ENCODE measurements at places on chromosomes 1 and 21. TPM values are rescaled to one million over a fixed set of nuclear protein-coding genes. Genes with fewer than 3 reads are reported as not detected.

EDN2 gene
- total RNA-seq = 49.1 TPM

FCRL4 gene
- total RNA-seq = not detected

SLC1A7 gene
- 9.4 TPM for total RNA-seq

C1QTNF12 gene
- not detected for total RNA-seq

ZBTB8A gene
- 4.6 TPM for total RNA-seq

LDLRAD2 gene
- 0.38 TPM for total RNA-seq

SERPINC1 gene
- not detected for total RNA-seq

FCRL5 gene
- 1.2 TPM for total RNA-seq

HUNK gene
- total RNA-seq = 7.0 TPM

CRYZ gene
- 41.2 TPM for total RNA-seq

CCDC27 gene
- not detected for total RNA-seq

PRMT6 gene
- total RNA-seq = 19.8 TPM

RHCE gene
- total RNA-seq = 0.70 TPM

OPRD1 gene
- not detected for total RNA-seq

AUNIP gene
- total RNA-seq = not detected

F5 gene
- 0.80 TPM for total RNA-seq

- H3K27ac ChIP-seq = no peak overlapping the region
- H3K4me3 ChIP-seq = no peak overlapping the region
- H3K27me3 ChIP-seq = no peaks in the 10 kb centered on the region
- no peak for DNase-seq
Observed at GRCh38 chr1:41776891-41777441, 141.8 kb downstream of the HIVEP3 start.

DNA sequence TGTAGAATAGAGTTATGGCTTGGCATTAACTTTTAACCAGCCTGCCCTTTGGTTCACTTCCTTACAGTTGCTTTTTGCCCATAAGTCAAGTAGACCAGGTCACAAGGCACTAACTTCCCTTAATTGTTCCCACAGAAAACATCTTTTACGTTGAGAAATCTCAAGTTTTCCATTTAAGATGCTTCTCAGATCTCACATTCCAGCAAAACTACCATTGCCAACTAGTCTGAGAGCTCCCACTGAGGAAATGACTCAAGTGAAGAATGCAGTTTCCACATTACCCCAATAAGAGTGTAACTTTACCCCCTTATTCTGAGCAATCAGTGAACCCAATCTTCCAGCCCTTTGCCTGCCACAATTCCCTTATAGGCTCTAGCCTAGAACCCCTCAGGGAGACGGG is 502.2 kb upstream of the OLFM3 start:
- no peak overlapping the region for H3K4me3 ChIP-seq
- no peaks in the 10 kb centered on the region for H3K36me3 ChIP-seq
- no peak for DNase-seq
- no peaks in the 10 kb centered on the region for H3K27me3 ChIP-seq

DNA sequence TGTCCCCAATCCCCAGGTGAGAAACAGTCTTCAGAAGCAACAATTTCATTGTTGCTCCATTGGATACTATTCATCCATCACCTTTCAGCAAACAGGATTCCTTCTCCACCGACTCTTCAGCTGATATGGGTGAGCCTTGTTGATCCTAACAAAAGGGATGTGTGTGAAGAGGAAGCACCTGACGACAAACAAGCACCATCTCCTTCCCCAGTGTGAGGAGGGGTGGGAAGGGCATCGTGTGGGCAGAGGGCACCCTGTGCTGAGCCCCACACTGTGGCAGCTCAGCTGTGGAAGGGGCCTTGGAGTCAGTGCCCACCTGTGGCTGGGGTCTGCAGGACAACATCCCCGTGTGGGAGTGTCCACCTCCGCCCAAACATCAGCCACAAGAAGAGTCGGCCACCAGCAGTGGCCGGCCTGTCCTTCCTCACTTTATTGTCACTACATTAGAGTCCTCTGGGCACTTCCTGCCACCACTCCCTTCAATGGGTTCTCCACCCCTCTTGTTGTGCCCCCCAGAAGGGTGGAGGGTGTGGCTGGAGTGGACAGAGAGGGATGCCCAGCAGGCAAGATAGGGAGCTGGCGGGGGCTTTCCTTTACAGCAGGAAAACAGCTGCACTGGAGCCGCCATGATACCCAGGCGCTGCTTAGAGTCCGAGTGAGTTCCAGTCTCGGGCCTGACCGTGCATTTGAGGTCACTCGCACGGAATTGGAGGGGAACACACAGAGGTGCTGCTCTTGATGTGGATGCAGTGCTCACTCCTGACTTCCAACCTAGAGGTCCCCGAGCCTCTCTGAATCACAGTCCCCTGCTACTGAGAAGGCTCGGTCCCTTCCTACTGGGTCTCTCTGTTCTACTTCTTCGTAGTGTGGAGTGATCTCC is 40.9 kb downstream of the VPS26C start:
- H3K36me3 ChIP-seq = no peaks in the 10 kb centered on the region
- H3K27me3 ChIP-seq = no peaks in the 10 kb centered on the region
- no peak overlapping the region for H3K4me3 ChIP-seq

- no peaks in the 10 kb centered on the region for H3K4me1 ChIP-seq
- no peak overlapping the region for H3K27ac ChIP-seq
- no peak overlapping the region for H3K4me3 ChIP-seq
- no peak for DNase-seq
- H3K36me3 ChIP-seq = peaks cover 7% of the 10 kb centered on the region
- H3K27me3 ChIP-seq = no peaks in the 10 kb centered on the region
Observed at GRCh38 chr21:15825700-15826099, 95.9 kb downstream of the USP25 start.

GRCh38 chr1:207243442-207244408 is 77.8 kb upstream of the CD55 start:
- H3K27me3 ChIP-seq = no peaks in the 10 kb centered on the region
- no peak overlapping the region for H3K4me3 ChIP-seq

DNA sequence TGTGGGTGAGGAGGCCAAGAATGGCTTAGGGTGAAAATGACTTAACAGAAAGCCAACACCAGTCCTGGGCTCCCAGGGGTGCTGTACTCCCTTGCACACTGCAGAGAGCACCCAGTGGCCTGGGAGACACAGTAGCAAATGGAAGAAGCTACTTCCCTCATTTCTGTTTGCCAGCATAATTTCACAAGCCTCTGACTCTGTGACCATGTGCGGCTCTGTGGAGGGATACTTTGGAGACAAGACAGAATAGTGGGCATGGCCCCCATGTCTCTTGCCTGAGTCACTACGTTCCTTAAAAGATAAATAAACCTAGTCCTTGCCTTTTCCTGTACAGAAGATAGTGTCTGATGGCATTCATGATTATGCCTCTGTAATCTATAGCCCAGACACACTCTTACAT is 38.1 kb downstream of the TRIM62 start:
- H3K4me3 ChIP-seq = no peak overlapping the region
- H3K36me3 ChIP-seq = no peaks in the 10 kb centered on the region
- no peaks in the 10 kb centered on the region for H3K27me3 ChIP-seq
- H3K27ac ChIP-seq = no peak overlapping the region

GRCh38 chr1:31306278-31306677 is 9.4 kb downstream of the ZCCHC17 start:
- no peak for DNase-seq
- no peak overlapping the region for H3K4me3 ChIP-seq
- H3K36me3 ChIP-seq = no peaks in the 10 kb centered on the region
- H3K27ac ChIP-seq = no peak overlapping the region
- H3K27me3 ChIP-seq = no peaks in the 10 kb centered on the region
- no peaks in the 10 kb centered on the region for H3K4me1 ChIP-seq

GRCh38 chr1:198082576-198082975 is 74.2 kb upstream of the NEK7 start:
- no peaks in the 10 kb centered on the region for H3K4me1 ChIP-seq
- no peak for DNase-seq
- H3K36me3 ChIP-seq = no peaks in the 10 kb centered on the region
- no peak overlapping the region for H3K27ac ChIP-seq
- no peak overlapping the region for H3K4me3 ChIP-seq

DNA sequence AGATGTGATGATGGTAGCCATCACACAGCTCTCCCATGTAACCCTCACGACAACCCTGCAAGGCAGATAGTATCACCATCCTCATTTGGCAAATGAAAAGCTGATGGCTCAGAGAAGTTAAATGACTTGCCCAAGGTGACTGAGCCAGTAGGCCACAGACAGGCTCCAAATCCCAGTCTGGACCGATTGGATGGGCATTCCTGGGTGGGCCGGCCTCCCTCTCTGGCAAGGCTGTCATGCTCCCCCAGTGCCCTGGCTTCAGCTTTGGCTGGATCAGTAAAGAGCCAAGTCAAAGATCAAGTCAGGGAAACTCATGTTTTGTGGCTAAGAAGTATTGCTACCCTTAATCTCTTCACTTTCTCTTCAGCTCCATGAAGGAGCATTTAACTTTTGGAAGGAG is 41.2 kb downstream of the CDCP2 start:
- no peaks in the 10 kb centered on the region for H3K36me3 ChIP-seq
- no peak overlapping the region for H3K4me3 ChIP-seq
- H3K27me3 ChIP-seq = no peaks in the 10 kb centered on the region
- no peak for DNase-seq

GRCh38 chr1:174445817-174446216 is 1.9 kb upstream of the GPR52 start:
- no peak for DNase-seq
- no peaks in the 10 kb centered on the region for H3K27me3 ChIP-seq
- H3K4me1 ChIP-seq = no peaks in the 10 kb centered on the region
- no peak overlapping the region for H3K4me3 ChIP-seq

DNA sequence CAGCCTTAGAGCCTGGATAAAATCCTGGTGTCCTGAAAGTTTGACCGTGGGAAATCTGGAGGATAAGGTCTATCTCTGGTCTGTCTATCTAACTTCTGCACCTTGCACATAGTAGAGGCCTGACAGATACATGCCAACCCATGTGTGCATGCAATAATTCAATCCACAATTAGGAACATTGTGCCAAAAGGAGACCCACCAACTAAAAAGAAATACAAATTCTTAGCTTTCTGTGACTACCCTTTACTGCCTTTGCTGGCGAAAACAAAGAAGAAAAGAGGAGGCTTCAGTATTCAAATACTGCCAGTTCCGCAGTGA is 381 bp upstream of the KLHL20 start:
- DNase-seq = no peak
- peak overlapping the region; percentile 53 for H3K4me3 ChIP-seq
- H3K27me3 ChIP-seq = no peaks in the 10 kb centered on the region
- no peaks in the 10 kb centered on the region for H3K4me1 ChIP-seq
- no peaks in the 10 kb centered on the region for H3K36me3 ChIP-seq

GRCh38 chr1:109819906-109820305 is 56.2 kb upstream of the EPS8L3 start:
- no peaks in the 10 kb centered on the region for H3K36me3 ChIP-seq
- no peak overlapping the region for H3K4me3 ChIP-seq
- no peak for DNase-seq
- H3K4me1 ChIP-seq = no peaks in the 10 kb centered on the region

DNA sequence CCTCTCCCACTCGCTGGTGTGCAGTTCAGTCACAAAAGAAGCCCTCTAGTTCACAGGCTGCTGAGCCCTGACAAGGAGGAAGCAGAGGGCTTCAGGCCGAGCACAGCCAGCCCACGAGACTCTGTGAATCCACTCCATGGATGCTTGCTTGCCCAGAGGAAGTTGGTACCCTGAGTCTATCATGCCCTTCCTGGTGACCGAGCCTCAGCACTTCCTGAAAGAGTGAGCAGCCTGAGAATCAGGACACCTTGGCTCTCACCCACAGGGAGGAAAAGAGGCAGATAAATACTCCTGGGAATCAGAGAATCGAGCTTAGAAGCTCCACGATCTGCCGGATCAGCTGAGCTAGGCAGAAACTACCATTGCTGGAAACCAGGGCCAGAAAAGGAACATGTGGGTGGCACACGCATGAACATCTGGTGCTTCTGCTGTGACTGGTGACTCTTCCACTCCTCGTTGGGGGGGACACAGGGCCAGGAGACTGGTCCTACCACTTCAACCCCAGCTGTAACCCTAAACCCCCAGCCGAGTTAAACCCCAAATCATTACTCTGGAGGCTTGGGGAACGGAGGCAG is 376.3 kb upstream of the CAMK1G start:
- no peak for DNase-seq
- H3K27ac ChIP-seq = no peak overlapping the region
- H3K4me3 ChIP-seq = peak overlapping the region; percentile 36
- no peaks in the 10 kb centered on the region for H3K36me3 ChIP-seq
- H3K27me3 ChIP-seq = no peaks in the 10 kb centered on the region

DNA sequence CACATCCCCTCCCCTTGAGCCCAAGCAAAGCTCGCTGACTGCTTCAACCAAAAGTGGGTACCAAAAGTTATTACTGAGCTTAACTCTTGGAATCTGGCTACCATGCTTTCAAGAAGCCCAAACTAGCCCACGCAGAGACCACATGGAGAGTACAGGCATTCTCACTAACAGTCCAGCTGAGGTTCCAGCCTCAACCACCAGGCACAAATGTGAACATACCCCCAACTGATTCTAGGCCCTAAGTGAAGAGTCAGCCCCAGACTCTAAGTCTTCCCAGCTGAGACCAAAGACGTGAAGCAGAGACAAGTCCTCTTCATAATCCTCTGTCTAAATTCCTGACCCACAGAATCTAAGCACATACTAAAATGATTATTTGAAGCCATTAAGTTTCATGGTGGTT is 36.8 kb downstream of the EVI5 start:
- no peak for DNase-seq
- no peak overlapping the region for H3K27ac ChIP-seq
- no peaks in the 10 kb centered on the region for H3K36me3 ChIP-seq
- no peaks in the 10 kb centered on the region for H3K4me1 ChIP-seq

GRCh38 chr1:234375672-234376071 is 2.4 kb downstream of the COA6 start:
- no peak for DNase-seq
- no peak overlapping the region for H3K27ac ChIP-seq
- H3K36me3 ChIP-seq = peaks cover 46% of the 10 kb centered on the region
- no peak overlapping the region for H3K4me3 ChIP-seq
- H3K4me1 ChIP-seq = peaks cover 16% of the 10 kb centered on the region

DNA sequence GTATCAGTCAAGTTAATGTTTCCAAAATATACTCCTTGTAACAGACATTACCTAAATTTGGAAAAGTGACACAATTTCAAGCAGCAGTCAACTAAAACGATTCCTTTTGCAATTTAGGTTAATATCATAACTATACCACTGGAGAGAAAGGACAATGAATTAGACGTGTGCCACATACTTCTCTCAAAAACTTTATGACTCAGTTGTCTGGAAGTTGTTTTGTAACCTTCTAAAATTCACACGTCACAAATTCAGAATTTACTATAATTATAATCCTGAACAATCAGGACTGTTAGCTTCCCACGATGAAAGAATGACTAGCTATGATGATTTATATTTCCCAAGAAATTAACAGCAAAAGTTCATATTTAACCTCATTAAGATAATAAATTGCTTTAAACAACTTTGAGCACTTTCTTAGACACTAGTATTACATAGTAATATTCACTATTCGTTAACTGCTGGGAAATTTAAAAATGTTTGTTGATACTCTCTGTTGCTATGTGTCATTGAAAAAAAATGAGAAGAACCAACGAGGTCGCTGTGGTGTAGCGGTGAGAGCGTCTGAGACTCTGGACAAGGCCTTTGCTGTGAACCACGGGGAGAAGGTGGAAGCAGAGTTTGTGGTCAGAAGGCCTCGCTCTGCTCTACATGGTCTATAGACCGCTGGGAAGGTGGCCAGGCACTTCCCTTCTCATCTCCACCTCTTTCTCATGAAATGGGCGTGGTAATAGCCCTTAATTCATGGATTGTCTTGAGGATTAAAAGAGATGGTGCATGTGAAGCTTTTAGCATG is 27.9 kb upstream of the BATF3 start:
- no peaks in the 10 kb centered on the region for H3K36me3 ChIP-seq
- H3K27me3 ChIP-seq = no peaks in the 10 kb centered on the region
- no peak overlapping the region for H3K4me3 ChIP-seq
- H3K4me1 ChIP-seq = no peaks in the 10 kb centered on the region

- no peaks in the 10 kb centered on the region for H3K27me3 ChIP-seq
- no peaks in the 10 kb centered on the region for H3K36me3 ChIP-seq
- H3K4me3 ChIP-seq = no peak overlapping the region
Observed at GRCh38 chr1:114522264-114522575, 11.2 kb upstream of the TRIM33 start.

Data from Peyer's patch (tissue), 4 donors.